T-helper 1 cell (primary cell): ENCODE measurements at places on chromosomes 13 and 19.

- peak; percentile 62 for DNase-seq
Measured at GRCh38 chr19:46748325-46749109, 2.3 kb upstream of the STRN4 start.

DNA sequence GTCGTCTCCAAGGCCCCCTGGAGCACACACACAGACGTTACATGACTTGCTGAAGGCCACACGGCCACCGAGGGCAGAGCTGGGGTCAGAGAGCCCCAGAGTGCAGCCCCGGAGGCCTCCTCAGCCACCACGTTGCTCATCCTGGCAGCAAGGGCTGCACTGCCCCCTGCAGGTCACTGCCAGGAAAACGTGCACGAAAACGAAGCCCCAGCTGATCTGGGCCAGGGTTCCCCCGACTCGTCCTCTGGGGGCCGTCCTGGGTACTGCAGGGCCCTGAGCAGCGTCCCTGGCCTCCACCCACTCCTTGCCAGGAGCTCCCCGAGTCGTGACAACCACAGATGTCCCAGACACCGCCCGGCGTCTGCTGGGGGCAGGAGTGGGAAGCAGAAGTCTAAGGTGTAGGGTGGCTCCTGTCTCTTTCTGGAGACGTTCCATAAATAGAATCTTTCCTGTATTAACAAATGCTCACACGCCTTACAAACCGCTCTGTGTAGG, 3.4 kb downstream of the TPGS1 start:
- peak; percentile 90 for DNase-seq

DNA sequence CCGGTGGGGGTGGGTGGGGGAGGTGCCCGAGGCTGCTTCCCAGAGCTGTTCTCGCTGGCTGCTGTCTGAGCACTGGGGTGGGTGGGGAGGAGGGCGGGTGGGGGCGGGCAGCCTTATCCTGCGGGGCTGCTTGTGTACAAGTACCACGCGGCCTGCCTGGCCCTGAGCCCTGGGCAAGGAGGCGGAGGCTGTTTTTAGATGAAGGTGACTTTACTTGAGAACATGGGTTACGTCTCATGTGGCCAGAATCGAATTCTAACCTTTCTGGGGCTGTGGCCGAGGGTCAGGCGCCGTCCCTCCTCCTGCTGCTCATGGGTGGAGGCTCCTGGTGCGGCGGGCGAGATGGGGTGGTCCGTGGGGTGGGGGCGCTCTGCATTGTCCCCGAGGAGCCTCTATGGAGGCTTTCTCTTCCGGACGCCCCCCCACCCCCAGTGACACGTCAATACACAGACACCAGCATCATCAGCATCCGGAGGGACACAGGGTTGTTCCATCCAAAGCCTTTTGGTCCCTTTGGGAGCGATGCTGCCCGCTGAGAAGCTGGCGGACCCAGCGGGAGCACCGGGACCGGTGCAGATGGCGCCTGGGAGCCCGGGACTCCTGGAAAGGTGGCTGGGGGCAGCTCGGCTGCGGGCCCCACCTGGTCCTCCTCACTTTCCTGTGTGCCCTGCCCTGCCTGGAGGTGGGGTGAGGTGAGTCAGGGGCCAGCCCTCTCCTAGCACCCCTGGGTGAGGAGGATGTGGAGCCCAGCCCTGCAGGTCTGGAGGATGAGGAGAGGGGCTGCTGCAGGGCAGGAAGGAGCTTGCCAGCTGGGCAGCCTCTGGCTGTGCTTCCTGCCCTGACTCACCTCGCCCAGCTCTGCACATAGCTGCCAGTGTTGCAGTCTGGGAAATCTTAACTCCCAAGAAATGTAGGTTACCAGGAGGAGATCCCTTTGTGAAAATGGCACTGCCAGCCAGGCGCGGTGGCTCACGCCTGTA, 3.4 kb downstream of the BSG start:
- no peak for DNase-seq

DNA sequence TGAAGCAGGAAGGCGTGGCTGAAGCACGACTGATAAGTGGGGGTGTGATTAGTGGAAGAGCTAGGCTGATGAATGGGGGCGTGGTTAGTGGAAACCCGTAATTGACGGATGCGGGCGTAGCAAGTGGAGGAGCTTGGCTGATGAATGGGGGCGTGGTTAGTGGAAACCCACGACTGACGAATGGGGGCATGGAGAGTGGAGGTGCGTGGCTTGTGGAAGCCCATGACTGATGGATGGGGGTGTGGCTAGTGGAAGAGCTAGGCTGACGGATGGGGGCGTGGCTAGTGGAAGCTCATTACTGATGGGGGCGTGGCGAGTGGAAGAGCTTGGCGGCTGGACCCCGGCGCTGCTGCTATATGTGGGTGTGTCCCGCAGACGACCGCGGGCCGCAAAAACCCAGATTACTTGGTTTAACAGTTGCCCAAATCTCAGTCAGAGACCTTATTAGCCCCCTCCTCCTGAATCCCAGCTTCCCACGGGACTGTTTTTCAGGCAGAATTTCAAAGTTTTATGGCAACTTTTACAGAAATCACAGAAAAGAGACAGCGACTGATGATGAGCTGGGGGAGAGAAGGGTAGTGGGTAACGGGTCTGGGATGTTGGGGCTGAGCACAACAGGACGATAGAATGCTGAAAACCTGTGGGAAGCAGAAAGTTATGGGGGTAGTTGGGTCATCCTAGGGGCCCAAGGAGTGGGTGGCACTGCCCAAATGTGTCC, 9.0 kb upstream of the MEIS3 start:
- DNase-seq: peak; percentile 87

GRCh38 chr19:48392860-48393558, 459 bp upstream of the GRIN2D start:
- no peak for DNase-seq

DNA sequence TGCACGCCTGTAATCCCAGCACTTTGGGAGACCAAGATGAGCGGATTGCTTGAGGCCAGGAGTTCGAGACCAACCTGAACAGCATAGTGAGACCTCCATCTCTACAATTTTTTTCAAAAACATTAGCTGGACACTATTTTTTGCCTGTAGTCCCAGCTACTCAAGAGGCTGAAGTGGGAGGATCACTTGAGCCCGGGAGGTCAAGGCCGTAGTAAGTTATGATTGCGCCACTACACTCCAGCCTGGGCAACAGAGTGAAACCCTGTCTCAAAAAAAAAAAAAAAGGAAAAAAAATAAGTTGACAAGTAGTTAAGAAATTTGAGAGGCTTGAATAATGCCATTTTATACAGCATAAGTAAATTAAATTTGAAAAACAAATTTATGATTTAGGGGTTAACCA, 330.6 kb downstream of the MYO16 start:
- no peak for DNase-seq

- DNase-seq: peak; percentile 72
Measured at GRCh38 chr13:99386911-99387788, 80.0 kb upstream of the GPR183 start.

- DNase-seq: no peak
Measured at GRCh38 chr13:24135674-24136300, 24.7 kb upstream of the SPATA13 start.

DNA sequence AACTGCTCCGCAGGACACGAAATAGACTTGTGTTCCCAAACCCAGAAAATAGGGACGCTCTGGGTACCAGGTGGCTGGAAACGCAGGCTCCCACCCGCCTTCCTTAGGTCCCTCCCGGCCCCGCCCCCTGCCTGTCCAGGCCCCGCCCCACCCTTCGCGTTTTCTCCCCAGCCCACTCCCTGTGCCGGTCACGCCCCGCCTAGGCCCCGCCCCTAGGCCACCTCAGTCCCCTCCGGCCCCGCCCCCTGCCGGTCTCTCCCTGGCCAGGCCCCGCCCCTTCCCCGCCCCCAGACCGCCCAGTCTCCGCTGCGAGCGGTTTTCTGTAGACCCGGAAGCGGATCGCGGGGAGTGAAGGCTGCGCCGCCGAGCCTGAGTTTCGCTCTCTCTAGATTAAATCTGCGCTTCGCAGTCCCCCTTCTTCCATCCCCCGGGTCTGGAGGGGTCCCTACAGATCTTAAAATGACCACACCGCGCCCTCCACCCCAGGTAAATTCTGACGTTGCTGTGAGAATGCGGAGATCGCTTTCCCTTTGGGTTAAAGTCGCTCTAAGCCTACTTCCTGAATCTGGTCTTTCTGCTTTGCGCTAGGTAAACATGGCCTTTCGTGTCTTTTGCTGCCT, 3.7 kb upstream of the ZNF665 start:
- peak; percentile 95 for DNase-seq

GRCh38 chr19:2015608-2015950, at the start of gene BTBD2:
Gene BTBD2, minus strand, starts transcription at chr19:2015714. Its CDS starts 11 bp downstream, at chr19:2015703.
- no peak for DNase-seq

DNA sequence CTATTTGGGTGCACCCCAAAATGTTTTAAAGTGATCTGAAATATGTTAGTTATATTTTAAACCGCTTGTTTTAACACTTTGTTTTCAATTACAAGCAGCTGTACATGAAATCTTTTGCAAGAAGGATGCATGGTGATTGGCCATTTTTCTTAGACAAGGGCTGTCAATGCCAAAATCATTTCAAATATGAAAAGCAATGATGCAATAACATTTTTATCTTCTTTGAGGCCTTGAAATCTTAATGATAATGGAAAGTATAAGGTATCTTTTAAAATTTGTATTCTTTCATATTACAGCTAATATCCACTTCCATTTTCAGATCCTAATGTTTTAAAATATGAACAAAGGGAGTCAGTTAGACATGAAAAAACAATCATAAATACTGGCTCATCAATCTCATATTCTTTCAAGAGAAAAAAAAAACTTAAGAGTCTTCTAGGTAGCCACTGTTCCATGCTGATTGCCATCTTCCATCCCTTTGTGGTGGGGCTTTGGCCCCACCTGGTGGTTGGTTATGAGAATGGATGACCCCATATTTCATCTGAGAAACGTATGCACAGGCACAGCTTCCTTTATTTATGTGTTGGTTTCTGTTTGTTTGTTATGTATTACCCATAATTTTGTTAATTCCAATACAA, 330.3 kb upstream of the MIR17HG start:
- DNase-seq: no peak

DNA sequence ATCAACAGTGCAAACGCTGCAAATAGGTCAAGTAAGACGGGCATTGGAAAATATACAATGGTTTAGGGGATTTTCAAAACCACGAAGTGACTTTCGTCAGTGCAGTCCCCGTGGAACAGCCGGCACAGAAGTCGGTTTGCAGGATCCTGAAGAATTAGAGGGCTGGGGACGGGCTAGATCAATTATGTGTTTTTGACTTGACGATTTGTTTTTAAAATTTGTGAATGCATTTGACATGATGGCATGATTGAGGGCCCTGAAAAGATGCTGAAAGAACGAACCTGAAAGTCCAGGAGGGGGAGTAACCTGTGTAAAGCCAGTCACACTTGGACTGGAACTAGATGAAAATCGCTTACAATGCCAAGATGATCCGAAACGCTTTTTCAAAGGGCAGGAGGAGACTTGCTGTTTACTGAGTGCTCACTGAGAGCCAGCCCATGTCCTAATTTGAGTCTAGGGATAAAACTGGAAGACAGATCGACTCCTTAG, 8.9 kb upstream of the DGKH start:
- DNase-seq: no peak

- DNase-seq: no peak
Measured at GRCh38 chr13:99221567-99222239, 21.0 kb downstream of the UBAC2 start.

DNA sequence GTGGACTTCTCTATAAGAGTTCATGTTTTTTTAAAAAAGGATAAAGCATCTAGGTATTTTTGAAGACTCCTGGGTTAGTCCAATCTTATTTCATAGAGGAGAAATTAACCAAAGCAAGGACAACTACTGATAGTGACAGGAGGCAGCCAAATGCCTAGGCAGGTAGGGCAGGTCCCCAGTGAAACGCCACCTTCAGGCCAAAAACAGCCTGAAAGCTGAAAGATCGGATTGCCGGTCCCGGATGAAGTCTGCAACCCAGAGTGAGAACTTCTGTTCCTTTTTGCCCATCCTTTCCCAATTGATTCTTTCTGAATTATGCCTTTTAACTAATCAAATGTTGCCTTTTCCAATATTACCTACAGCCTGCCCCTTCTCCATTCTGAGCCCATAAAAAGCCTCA, 6.1 kb upstream of the GGACT start:
- DNase-seq: no peak

DNA sequence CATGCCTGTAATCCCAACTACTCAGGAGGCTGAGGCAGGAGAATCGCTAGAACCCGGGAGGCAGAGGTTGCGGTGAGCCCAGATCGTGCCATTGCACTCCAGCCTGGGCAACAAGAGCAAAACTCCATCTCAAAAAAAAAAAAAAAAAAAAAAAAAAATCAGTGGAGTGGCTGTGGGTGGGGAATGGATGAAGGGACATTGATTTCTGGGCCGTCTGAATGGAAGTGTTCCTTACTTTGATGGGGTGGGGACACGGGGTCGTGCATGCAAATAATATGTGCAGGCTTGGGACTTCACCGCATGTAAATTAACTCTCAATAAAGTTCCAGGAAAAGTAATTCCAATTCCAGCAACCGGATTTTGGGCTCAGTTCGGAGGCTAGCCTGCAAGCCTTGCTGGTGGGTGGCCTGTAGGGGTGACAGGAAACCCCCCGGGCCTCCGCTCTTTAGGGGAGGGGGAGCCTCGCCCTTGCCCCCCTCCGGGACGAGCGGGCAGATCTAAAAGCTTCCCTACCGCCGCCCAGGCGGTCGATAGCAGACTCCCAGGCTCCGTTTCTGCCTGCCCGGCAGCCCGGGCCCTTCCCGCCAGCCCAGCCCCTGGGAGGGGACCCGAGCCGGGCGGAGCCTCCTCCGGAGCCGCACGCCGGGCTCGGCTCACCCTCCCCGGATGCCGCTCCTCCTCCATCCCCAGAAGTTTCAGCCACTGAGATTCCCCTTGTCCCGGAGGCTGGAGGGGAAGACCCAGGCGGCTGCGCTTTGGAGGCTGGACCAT, 48.0 kb upstream of the ADGRE5 start:
- DNase-seq: no peak

DNA sequence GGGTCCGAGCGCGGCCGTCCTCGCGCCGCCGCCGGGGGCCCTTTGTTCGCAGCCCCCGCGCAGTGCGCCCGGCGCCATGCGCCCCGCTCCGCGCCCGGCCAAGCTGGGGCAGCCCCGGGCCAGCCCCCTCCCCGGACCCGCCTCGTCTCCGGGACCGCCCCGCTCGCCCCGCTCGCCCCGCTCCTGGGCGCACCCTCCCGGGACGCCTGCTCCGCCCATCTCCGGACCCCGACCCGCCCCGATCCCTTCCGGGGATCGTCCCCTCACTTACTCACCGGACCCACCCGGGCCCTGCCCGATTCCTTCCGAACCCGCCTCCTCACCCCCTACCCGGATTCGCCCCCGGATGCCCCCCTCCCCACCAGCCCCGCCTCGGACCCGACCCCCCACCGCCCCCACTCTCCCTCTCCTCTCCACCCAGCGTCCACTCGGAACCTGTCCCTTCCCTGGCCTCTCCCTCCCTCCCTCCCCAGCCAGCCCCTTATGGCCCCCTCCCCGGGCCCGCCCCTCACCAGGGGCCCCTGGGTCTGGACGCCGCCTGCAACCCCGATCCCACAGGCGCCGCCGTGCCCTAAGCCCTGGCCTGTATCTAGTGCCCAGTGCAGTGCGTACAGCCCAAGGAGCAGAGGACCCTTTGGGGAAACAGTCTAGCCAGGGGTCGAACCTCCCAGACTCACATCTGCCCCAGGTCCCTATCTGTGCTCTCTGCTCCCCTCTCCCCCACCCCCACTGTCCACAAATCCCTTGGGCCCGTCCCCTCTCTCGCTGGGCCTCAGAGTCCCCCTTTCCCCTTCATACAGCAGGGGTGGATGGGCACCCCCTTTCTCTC, at the start of gene CPAMD8:
Gene CPAMD8, minus strand, starts transcription at position 105 of the 829 bp plus-strand sequence. CDS start 168 bp downstream, outside the sequence.
- no peak for DNase-seq

- no peak for DNase-seq
Measured at GRCh38 chr13:27641711-27642502, 20.2 kb downstream of the POLR1D start.

GRCh38 chr19:55083004-55083850, 7.6 kb downstream of the EPS8L1 start:
- DNase-seq: no peak
